ENCODE measurements at places on chromosomes 7 and 10. TPM values are rescaled to one million over a fixed set of nuclear protein-coding genes. Genes with fewer than 3 reads are reported as not detected.
A peak's percentile ranks its signal among the peaks of the same experiment; 100 is the strongest.

DNA sequence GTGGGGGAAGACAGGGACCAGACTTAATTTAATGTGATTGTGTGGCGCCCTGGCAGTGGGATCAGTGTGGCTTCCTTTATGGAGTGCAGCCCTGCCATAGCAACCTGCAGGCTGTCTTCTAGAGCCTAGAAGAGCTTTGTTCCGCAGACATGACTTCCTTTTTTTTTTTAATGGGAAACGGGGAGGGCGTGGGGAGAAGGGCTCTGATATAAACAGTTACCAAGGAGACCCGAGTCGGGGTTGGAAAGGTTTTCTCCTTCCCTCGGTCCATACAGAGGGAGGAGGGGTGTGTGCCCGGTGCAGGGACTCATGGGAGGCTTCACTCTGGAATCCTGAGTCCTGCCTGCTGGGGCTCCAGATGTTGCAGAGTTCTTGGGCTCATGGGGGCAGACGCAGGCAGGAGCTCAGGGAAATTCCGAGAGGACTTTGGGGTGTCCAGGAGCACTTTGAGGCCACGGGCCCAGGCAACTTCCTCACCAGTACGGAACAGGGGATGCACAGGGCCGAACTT is 26.9 kb downstream of the TMEM120A start:
- H3K36me3 ChIP-seq: no peaks in the 10 kb centered on the region
- H3K4me1 ChIP-seq: peaks cover 4% of the 10 kb centered on the region
- H3K27me3 ChIP-seq: no peaks in the 10 kb centered on the region
- no peak overlapping the region for H3K4me3 ChIP-seq

DNA sequence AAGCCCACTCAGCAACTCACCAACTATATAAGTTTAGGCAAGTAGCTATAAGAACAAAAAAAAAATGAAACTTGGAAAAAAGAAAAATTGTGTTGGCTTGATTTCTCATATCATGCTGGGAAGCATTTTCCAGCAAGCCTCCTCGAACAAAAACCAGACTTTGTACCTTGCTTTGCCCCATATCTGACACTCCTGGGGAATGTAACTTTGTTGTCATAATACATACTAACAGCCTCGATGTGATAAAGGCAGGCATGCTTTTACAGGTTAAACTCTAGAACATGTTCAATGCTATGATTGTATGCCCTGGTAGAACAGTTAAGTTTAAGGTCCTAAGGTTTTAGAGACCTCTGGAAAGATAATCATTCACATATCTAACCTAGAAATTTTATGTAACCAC is 11.6 kb downstream of the CFAP43 start:
- H3K4me3 ChIP-seq: no peak overlapping the region
- no peak for DNase-seq
- no peak overlapping the region for H3K27ac ChIP-seq
- no peaks in the 10 kb centered on the region for H3K27me3 ChIP-seq

- no peak overlapping the region for H3K4me3 ChIP-seq
- no peak overlapping the region for H3K27ac ChIP-seq
- H3K27me3 ChIP-seq: no peaks in the 10 kb centered on the region
Observed at GRCh38 chr10:83373671-83374070, 765.6 kb upstream of the GHITM start.

GRCh38 chr10:103995134-103995533 is 28.2 kb downstream of the SLK start:
- no peaks in the 10 kb centered on the region for H3K27me3 ChIP-seq
- DNase-seq: no peak
- no peak overlapping the region for H3K27ac ChIP-seq
- no peaks in the 10 kb centered on the region for H3K36me3 ChIP-seq
- H3K4me1 ChIP-seq: no peaks in the 10 kb centered on the region

- peak within 1 kb of the TSS; percentile 92 for H3K27ac ChIP-seq
- DNase-seq: peak; percentile 93
- H3K27me3 ChIP-seq: no peaks in the 10 kb centered on the region
- no peaks in the 10 kb centered on the region for H3K4me1 ChIP-seq
- peak within 1 kb of the TSS; percentile 45 for H3K4me3 ChIP-seq
- no peaks in the 10 kb centered on the region for H3K36me3 ChIP-seq
Observed at GRCh38 chr10:88952647-88953111, at the start of gene ACTA2. TSS of gene ACTA2 (minus strand) at chr10:88952773. CDS start at chr10:88948930, 3,843 bp downstream.

- H3K27me3 ChIP-seq: no peaks in the 10 kb centered on the region
- H3K36me3 ChIP-seq: no peaks in the 10 kb centered on the region
- no peak overlapping the region for H3K27ac ChIP-seq
Observed at GRCh38 chr7:105647591-105647990, 66.3 kb upstream of the EFCAB10 start.

DNA sequence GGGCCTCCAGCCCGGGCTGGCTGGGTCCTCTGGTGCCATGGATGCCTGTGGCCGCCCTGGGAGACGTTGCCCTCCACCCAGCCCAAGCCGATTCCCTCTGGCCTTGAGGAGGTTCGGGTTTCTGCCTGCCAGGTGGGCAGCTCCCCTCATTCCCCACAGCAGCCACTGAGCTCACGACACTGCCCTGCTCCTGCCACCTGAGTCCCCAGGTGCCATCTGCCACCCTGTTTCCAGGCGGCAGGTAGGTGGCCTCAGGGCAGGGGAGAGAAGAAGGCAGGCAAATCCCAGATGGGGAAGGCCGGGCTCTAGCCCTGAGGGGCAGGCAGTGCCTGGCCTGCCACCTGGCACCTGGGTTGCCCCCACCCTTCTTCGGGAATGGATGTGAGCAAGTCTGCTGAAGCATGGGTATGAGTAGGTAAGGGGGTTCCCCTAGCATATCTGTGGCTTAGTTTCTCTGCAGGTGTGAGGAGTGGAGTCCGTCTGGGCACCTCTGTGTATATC is 92.2 kb upstream of the PPIF start:
- H3K4me3 ChIP-seq: no peak overlapping the region
- no peaks in the 10 kb centered on the region for H3K27me3 ChIP-seq

DNA sequence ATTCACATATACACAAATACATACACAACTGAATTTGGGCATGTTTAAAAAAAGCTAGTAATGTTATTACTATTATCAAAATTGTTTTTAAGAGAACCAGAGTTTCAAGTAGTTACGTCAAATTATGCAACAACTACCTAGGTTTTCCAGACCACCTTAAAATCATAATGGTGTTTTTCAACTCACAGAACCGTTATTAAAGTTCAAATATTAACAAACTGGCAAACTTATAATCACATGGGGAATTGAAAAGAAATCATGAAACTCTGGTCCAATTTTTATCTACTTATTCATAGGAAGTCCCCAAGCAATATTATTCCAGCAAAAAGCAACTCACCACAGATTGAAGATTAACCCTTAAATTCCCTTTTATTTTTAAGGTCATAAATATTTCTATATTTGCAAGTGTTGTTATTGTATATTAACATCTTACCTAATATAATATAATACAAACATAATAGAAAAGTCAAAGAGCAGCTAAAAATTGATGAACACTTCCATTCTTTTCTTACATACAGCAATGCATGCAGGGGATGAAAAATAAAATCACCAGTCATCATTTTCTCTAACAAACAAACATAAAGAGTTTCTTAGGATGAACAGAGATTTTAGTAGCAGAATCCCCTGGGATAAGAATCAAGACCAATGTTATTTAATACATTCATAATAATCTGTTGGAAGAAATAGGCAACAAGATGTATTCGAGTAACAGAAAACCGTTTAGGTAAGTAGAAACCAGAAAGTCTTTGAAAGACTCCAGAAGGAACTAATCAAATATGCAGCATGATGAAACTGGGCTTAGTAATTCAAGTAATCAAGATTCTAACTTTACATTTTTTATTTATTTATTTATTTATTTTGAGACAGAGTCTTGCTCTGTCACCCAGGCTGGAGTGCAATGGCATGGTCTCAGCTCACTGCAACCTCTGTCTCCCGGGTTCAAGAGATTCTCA is 391.1 kb downstream of the PARD3 start:
- no peaks in the 10 kb centered on the region for H3K36me3 ChIP-seq
- no peak overlapping the region for H3K27ac ChIP-seq
- no peak overlapping the region for H3K4me3 ChIP-seq
- H3K4me1 ChIP-seq: no peaks in the 10 kb centered on the region
- no peaks in the 10 kb centered on the region for H3K27me3 ChIP-seq

GRCh38 chr10:51729822-51730555 is 30.6 kb upstream of the CSTF2T start:
- no peaks in the 10 kb centered on the region for H3K36me3 ChIP-seq
- no peak for DNase-seq
- H3K27me3 ChIP-seq: no peaks in the 10 kb centered on the region
- no peak overlapping the region for H3K4me3 ChIP-seq
- no peaks in the 10 kb centered on the region for H3K4me1 ChIP-seq

GRCh38 chr7:44881610-44882009 is 3.7 kb downstream of the PURB start:
- no peak for DNase-seq
- H3K27ac ChIP-seq: no peak overlapping the region
- peak overlapping the region; percentile 77 for H3K4me3 ChIP-seq

The BHLHA15 gene
- 0.59 TPM for total RNA-seq

DNA sequence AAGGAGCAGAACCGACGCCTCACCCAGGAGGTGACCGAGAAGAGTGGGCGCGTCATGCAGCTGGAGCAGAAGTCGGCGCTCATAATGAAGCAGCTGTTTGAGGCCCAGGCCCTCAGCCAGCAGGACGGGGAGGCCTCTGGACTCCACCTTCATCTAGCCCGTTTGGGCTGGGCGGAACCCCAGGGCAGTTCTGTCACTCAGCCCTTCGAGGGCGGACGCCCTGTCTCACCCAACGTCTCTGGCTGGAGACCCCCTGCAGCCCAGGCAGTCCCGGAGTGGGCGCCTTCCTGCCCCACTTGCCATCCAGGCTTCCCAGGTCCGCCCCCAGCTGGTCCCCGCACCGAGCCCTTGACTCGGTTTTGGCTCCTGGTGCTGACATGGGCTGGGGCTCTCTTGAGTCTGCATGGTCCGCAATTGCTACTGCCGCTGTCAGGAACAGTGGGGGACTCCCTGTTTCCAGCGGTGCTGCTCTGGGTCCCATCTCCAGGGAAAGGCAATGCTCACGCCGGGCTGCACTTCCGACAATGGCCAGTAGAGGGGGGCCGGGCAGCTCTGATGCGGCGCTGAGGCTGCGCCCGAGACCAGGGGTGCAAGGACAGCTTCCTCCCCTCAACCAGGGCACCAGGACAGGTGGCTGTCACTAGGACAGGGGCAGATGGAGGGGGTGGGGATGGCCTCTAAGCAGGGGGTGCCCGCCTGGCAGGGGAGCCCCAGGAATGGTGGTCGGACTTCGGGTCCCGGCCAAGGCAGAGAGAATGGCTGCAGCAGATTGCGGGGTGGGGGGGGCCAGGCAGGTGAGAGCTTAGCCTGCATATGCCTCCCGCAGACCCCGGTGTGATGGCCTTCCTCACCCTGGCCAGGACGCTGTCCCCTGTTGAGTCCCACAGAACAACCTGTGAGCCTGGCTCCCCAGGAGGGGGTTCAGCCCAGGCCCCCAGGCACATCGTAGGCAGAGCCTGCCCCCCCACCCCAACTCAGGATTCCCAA is 71.2 kb upstream of the KCTD7 start:
- peak; percentile 72 for DNase-seq
- H3K4me1 ChIP-seq: no peaks in the 10 kb centered on the region
- no peaks in the 10 kb centered on the region for H3K36me3 ChIP-seq
- H3K27ac ChIP-seq: peak overlapping the region; percentile 63
- no peak overlapping the region for H3K4me3 ChIP-seq

GRCh38 chr10:14648005-14648765 is 126.5 kb downstream of the FAM107B start:
- peak overlapping the region; percentile 76 for H3K27ac ChIP-seq
- H3K27me3 ChIP-seq: no peaks in the 10 kb centered on the region
- no peaks in the 10 kb centered on the region for H3K36me3 ChIP-seq
- DNase-seq: peak; percentile 62
- no peak overlapping the region for H3K4me3 ChIP-seq

The GRM8 gene
- total RNA-seq: not detected

- no peak overlapping the region for H3K27ac ChIP-seq
- H3K27me3 ChIP-seq: no peaks in the 10 kb centered on the region
- no peak overlapping the region for H3K4me3 ChIP-seq
- no peaks in the 10 kb centered on the region for H3K4me1 ChIP-seq
- DNase-seq: no peak
- H3K36me3 ChIP-seq: no peaks in the 10 kb centered on the region
Observed at GRCh38 chr7:1964913-1965578, 267.7 kb downstream of the MAD1L1 start.

The OR6B1 gene
- total RNA-seq: not detected

The PDE1C gene
- 3.2 TPM for total RNA-seq

The SFTPA1 gene
- not detected for total RNA-seq

The RAB19 gene
- total RNA-seq: 4.2 TPM

DNA sequence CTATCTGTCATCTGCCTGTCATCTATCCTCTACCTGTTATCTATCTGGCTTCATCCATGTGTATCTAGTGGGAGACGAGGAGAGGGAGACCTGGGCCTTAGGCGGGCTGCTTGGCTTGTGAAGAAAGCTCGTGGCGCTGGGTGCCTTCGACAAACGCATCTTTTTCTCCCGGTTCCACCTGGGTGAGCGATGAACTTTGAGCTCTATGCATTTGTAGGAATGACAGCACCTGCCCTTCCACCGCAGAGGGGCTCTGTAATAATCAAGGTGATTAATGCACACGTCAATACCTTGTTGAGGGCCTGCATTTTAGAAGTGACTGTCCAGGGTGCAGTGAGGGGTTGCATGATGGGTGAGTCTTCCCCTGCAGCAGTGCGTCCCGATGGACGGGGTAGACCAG is 2.6 kb upstream of the VIPR2 start:
- H3K4me1 ChIP-seq: no peaks in the 10 kb centered on the region
- no peak for DNase-seq
- H3K36me3 ChIP-seq: no peaks in the 10 kb centered on the region
- no peak overlapping the region for H3K27ac ChIP-seq
- H3K27me3 ChIP-seq: peaks cover 21% of the 10 kb centered on the region

- H3K4me3 ChIP-seq: peak overlapping the region; percentile 16
- no peak for DNase-seq
- no peaks in the 10 kb centered on the region for H3K36me3 ChIP-seq
- no peaks in the 10 kb centered on the region for H3K27me3 ChIP-seq
Observed at GRCh38 chr10:13990946-13991345, 339.8 kb downstream of the FRMD4A start.

GRCh38 chr10:63593576-63593975 is 72.4 kb downstream of the REEP3 start:
- no peak overlapping the region for H3K27ac ChIP-seq
- no peak for DNase-seq
- H3K27me3 ChIP-seq: no peaks in the 10 kb centered on the region

DNA sequence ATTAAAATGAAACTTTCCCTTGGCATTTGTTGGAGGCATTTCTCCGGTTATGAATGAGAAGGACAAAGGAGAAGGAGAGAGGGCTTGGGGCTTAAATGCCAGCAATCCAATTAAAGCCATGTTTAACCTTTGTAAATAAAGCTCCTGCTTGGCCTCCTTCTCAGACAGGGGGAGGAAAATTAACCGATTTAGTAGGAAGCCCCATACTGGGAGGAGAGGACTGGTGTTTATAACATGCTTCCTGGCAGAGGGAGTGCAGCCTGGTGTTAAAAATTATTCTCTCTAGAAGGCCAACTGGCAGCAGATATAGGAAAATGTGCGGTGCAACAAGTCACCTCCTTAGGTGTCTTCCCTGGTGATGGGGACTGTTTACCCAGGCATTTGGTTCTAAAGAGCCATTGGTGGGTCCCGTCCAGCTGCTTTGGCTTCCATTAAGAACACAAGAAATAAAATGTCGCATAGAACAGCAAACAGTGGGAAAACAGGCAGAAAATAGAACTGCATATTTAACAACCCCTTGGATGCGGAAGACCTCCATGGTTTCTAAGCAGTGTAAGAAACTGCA is 846.5 kb downstream of the TYW1 start:
- no peaks in the 10 kb centered on the region for H3K36me3 ChIP-seq
- no peak for DNase-seq
- H3K27ac ChIP-seq: no peak overlapping the region
- H3K4me1 ChIP-seq: no peaks in the 10 kb centered on the region
- no peaks in the 10 kb centered on the region for H3K27me3 ChIP-seq
- no peak overlapping the region for H3K4me3 ChIP-seq

The THSD7A gene
- 4.0 TPM for total RNA-seq

- no peak for DNase-seq
- H3K36me3 ChIP-seq: no peaks in the 10 kb centered on the region
- no peak overlapping the region for H3K4me3 ChIP-seq
Observed at GRCh38 chr10:61486738-61487396, 33.7 kb upstream of the TMEM26 start.
